Activated naive CD4-positive, alpha-beta T cell treated with anti-CD3 and anti-CD28 coated beads for 36 hours (primary cell): ENCODE measurements at places on chromosomes 6 and 20. TPM values are rescaled to one million over a fixed set of nuclear protein-coding genes. Genes with fewer than 3 reads are reported as not detected.
A peak's percentile ranks its signal among the peaks of the same experiment; 100 is the strongest.

The LINC00237 gene
- total RNA-seq, result not detected

GRCh38 chr20:22004946-22005345 lies 299.5 kb downstream of the PAX1 start:
- no peak for DNase-seq

GRCh38 chr6:41713650-41714291 lies 21.6 kb downstream of the TFEB start:
- peak; percentile 44 for DNase-seq

The BPIFB1 gene
- not detected for total RNA-seq

DNA sequence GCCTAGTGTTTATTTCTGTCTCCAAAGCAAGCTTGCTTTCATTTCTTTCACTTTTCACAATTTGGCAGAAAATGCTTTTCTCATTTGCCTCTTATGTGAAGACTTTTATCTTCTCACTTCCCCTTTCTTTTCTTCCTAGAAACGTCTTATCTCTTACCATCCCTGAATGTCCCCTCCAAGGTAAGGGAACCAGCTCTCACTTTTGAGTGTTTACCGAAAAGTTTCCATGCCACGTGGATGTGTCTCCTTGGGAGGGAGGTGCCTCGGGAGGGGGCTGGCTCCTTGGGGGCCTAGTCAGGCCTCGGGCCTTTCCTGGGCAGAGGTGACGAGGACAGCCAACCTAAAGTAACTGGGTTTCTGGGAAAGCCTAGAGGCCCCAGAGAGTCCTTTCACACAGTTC lies 127.4 kb downstream of the CD24 start:
- DNase-seq, result no peak

DNA sequence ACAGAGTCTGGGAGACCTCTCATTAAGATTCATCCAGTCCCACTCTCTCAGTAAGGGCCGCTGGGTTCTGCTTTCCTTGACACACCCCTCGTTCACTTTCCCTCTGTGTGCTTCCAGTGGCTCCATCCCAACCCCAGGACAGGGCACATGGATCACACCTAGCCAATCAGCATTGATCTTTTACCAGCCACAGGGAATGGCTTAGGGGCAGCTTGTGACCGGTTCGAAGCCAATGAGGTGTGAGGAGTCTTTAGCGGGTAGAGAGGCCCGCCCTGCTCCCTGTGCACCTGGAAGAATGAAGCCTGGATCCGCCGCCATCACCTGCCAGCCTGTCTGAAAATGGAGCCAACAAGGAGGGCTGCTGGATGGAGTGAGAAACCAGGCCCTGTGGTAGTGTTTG lies 35.2 kb upstream of the OVOL2 start:
- DNase-seq, result no peak

The PSORS1C1 gene
- total RNA-seq, result 0.40 TPM

GRCh38 chr6:143506199-143506598 lies 5.3 kb downstream of the FUCA2 start:
- no peak for DNase-seq

The NR2E1 gene
- not detected for total RNA-seq

- DNase-seq, result peak; percentile 32
Observed at GRCh38 chr6:140921366-140922226, 1211.1 kb upstream of the GJE1 start.

The SCRT2 gene
- not detected for total RNA-seq

The CYB5R4 gene
- 24.5 TPM for total RNA-seq

The IRF4 gene
- total RNA-seq, result 500 TPM

DNA sequence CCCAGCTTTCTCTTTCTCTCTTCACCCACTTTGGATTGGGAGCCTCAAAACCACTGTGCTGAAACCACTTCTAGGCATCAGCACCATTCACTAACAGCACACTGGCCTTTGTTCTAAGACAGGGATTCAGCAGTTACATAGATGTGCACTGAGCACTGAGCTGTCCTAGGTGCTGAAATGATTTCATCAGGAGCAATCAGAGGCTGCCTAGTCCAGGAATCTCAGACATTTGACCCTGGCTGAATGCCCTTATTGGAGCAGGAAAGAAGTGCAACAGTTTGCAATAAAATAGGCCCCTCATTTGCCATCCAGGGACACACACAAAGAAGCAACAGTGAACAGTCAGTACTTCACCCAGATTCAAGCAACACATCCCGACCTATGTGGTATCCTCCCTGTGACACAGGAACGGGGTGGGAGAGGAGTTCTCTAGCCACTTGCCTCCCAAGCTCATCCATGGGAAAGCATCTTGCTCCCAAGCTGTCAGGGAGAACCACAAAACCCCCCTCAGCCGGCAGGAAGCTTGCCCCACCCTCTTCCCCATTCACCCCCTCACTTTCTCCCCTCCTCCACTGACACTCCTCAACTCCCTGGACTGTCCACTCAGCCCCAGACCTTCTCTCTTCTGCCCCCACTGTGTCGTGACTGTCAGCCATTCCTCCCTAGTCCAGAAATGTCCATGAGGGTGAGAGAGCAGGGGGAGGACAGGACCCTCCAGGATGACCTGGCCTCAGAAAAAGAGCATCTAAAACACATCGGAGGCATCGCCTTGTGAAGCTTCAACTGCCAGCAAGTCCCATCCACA lies 304.4 kb downstream of the PREX1 start:
- DNase-seq, result peak; percentile 26

DNA sequence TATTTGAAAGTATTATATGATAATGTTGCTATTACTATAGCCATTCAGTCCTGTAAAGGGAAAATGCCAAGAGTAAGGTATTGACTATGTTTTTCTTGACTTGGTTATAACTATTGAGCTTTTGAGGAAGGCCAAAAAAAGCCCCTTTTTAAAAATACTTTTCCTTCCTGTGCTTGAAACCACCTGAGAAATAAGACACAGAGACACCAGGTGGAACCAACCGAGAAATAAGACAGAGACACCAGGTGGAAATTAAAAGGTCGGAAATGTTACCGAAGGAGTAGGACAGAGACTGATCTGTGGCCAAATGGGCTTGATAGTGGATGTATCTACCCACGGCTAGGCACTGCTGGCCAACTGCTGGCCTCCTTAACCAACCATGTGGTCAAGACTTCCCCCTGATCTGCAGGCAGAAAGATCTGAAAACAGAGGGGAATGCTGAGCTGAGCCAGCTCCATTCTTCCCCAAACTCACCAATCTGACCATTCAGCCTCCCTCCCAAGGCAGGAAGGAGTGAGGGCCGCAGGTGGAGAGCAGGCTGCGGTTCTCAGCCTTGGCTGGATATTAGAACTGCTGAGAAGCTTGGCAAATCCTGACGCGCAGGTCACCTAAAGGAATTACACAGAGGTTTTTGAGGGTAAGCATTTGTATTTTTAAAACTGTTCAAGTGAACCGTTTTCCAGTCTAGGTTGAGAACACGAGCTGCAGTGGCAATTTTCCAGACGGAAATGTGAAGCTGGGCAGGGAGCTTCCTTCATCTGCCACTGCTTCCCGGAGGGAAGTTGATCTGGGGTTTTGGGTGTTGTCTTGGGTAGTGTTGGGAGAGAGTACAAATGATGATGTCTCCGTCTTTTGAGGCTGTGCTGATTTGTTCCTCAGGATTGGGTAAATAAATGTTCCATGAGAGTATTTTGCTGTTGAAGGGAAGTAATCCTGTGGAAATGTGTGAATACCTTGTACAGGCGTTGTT lies 121.7 kb upstream of the EXOC2 start:
- DNase-seq, result no peak

DNA sequence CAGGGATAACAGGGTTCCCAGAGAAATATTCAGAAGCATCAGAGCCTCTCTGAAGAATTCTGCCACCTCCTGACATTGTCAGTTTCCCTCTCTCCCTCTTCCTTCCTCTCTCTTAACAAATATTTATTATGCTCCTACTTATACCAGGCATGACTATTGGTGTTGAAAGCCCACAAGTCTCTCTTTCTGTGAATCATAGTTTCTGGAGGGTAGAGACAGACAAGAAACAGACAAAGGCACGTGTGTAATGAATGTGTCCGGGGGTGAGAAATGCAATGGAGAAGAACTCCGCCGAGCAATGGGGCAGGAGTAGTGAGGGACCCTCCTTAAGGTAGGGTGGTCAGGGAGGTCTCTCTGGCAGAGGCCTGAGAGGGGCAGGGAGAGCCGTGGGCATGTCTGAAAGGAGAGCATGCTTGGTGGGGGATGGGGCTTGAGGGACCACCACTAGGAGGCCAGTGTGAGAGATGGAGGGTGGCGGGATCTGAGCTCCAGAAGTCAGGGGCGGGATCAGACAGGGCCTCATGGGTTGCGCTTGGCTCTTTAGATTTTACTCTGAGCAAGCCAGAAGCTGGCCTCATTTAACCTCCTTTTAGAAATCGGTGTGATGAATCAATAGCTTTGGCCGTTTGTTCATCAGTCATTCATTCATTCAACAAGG lies 57.3 kb downstream of the EYA2 start:
- no peak for DNase-seq

GRCh38 chr20:36273414-36274180 lies 32.5 kb upstream of the DLGAP4 start:
- DNase-seq, result peak; percentile 34

The BNIP5 gene
- total RNA-seq, result not detected

GRCh38 chr20:42432496-42433334 lies 757.0 kb downstream of the PTPRT start:
- no peak for DNase-seq

DNA sequence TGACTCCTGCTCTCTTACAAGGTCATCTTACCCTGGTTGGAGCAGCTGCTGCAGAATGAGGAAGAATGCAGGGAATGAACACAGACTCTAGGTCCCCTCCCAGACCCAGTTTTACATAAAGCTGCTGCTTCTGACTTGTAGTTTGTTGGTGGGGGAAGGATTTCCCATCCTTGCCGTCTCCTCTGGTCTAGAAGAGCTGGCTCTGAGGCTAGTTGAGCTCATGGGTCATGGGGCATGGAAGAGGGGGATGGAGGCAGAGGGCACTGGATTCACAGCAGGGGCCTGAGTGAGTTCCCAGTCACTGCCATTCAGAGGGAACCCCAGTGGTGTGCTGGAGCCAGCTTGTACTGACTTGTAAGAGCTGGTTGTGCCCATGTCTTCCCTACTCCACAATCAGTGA lies 9.2 kb upstream of the GUCA1A start:
- DNase-seq, result no peak

GRCh38 chr20:31739550-31739977 lies 474 bp downstream of the TPX2 start:
- DNase-seq, result no peak

GRCh38 chr6:94269256-94269655 lies 849.9 kb upstream of the EPHA7 start:
- DNase-seq, result no peak

The ELOVL4 gene
- 0.54 TPM for total RNA-seq

DNA sequence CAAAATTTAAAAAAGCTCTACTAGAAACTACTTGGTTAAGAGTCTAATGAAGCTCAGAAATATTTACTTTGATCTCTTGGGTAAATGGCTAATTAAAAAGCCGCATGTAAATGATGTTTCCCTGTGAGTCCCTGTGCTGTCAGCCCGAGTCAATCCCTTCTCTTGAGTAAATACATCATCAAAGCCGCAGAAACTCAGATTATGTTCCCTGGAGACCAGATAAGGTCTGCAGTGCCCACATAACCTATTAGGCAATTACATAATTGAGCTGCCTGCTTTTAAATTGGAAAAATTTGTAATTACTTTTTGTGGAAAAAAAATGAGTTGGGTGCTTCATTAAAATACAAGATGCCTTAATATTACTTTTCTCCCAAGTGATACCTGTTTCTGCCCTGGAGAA lies 83.1 kb downstream of the KIZ start:
- no peak for DNase-seq

DNA sequence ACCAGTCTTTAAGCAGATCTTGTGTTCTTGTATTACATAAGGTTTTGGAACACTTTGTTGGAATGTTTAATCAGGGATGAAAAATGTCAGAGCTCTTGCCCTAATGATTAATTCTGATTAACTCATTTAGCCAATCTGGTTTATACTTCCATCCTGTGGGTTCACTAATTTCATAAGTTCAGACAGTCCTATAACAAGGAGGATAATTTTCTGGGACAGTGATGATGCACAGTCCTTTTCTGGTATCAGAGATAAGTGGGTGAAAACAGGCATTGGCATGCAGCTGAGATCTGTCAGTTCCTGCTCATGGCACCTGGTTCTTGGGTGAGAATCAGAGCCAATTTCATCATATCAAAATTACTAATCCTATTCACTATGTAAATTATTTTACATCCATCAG lies 125.0 kb upstream of the LAMA2 start:
- DNase-seq, result no peak

The L3MBTL1 gene
- 4.7 TPM for total RNA-seq

- DNase-seq, result no peak
Observed at GRCh38 chr6:139407718-139408222, 33.3 kb upstream of the CITED2 start.

- no peak for DNase-seq
Observed at GRCh38 chr6:138106665-138107077, 548 bp downstream of the PERP start.
